ENCODE measurements at places on chromosomes 4 and X. TPM values are rescaled to one million over a fixed set of nuclear protein-coding genes. Genes with fewer than 3 reads are reported as not detected.
A peak's percentile ranks its signal among the peaks of the same experiment; 100 is the strongest.

DNA sequence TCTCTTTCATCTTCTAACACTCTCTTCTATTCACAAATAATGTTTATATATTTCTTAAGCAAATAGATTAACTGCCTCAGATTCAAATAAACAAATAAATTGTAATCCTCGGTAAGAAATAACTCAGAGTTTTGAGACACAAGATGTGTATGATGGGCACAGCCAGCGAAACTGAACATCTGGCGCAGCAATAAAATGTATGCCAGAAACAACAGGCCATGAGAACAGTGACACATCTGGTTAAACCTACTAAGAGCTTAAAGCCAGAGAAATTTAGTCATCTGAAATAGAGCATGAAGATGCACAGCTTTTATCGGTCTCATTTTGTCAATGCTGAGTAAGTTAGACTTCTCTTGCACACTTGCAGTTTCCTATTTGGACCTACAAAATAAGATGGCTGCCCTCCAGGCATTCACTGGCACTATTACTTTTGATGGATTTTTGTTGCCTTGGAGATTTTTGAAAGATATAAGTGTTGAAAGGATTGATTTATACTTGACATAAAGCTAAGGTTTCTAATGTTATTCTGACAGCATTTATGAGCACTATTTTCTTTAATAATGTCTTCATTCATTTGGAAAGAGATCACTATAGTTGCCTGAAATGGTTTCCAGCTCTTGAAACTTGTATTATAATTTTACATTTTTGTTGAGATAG is 1444.0 kb downstream of the PCDH18 start:
- H3K27me3 ChIP-seq = no peaks in the 10 kb centered on the region
- H3K4me3 ChIP-seq = no peak overlapping the region
- DNase-seq = no peak
- H3K27ac ChIP-seq = no peak overlapping the region

DNA sequence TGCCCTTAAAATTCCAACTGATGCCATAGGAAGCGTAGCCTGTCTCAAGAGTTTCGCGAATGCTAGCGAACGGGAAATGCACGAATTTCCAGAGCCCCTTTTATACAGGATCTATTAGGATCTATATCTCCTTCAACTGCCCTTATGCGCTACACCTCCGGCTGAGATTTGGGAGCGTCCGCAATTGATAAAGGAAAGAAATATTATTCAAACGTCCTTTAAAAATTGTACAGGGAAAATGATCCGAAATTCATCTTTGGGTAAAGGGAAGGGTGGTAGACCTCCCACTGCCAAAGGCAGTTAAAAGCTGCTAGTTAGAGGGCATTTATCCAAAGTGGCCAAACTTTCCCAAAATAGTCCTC is 609 bp downstream of the NR3C2 start:
- no peak overlapping the region for H3K27ac ChIP-seq
- peak overlapping the region; percentile 94 for H3K4me3 ChIP-seq
- DNase-seq = no peak
- peaks cover 15% of the 10 kb centered on the region for H3K4me1 ChIP-seq
- H3K36me3 ChIP-seq = no peaks in the 10 kb centered on the region
- peaks cover 82% of the 10 kb centered on the region for H3K27me3 ChIP-seq

GRCh38 chr4:81454499-81454898 is 17.2 kb downstream of the RASGEF1B start:
- H3K4me1 ChIP-seq = peaks cover 20% of the 10 kb centered on the region
- H3K27me3 ChIP-seq = no peaks in the 10 kb centered on the region
- no peak for DNase-seq
- no peak overlapping the region for H3K27ac ChIP-seq

- H3K27ac ChIP-seq = no peak within 1 kb of the TSS
- no peak within 1 kb of the TSS for H3K4me3 ChIP-seq
- no peaks in the 10 kb centered on the region for H3K36me3 ChIP-seq
- peaks cover 12% of the 10 kb centered on the region for H3K27me3 ChIP-seq
Observed at GRCh38 chrX:15664487-15665444, at the start of gene CLTRN. Gene CLTRN (minus strand): TSS chrX:15664805. CDS start chrX:15664775, 30 bp downstream.

DNA sequence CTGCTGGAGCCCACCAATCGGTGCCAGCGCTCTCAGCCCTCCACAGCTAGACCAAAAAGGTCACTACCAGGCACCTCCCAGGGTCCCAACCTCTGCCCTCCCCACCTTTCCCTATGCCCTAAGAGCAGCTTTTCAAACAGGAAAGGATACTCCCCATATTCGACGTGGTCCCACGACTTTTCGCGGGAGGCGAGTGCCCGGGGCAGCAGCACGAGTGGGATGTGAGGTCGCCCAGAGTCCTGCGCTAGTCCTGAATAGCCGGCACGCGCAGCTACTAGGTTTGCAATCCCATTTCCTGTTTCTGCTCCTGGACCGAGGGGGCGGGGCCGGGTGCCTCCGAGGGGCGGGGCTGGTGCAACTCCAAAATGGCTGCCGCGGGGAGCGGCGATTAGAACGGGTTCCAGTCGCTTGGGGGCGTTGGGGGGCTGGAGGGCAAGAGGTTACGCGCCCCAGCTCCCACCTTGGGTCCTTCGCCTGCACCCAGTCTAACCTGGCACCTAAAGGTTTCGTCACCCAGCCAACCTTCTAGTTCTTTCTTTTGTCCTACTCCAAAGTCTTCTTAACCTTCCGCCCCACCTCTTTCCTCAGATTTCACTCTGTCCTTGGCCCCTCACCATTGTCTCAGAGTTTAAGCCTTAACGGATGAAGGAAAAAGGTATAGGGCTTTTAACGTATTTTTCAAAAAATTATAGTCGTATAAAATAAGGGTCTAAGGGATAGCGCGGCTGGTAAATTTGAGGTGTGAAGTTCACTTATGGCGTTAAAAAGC is 85.0 kb upstream of the TENT5D start:
- H3K4me3 ChIP-seq = no peak overlapping the region
- no peaks in the 10 kb centered on the region for H3K27me3 ChIP-seq
- H3K36me3 ChIP-seq = no peaks in the 10 kb centered on the region

DNA sequence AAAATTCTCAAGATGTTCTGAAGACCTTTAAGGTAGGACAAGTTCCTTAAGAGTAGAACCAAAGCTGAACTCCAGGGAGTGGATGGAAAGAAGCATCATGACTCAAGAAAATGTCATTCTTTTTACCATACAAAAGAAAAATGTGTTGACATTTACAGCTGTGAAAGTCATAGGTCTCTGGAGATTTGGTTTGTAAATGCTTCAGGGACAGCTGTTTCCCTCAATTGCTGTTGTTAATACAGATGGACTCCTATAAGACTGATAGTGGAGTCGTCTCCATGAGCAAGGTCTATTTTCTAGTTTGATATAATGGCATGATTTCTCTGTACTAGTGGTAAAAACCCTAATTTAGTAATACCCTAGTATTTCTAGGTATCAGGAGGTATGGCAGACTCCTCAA is 101.7 kb downstream of the PHOX2B start:
- no peak for DNase-seq
- H3K36me3 ChIP-seq = no peaks in the 10 kb centered on the region
- peaks cover 16% of the 10 kb centered on the region for H3K4me1 ChIP-seq
- H3K27ac ChIP-seq = no peak overlapping the region
- H3K27me3 ChIP-seq = peaks cover 2% of the 10 kb centered on the region

DNA sequence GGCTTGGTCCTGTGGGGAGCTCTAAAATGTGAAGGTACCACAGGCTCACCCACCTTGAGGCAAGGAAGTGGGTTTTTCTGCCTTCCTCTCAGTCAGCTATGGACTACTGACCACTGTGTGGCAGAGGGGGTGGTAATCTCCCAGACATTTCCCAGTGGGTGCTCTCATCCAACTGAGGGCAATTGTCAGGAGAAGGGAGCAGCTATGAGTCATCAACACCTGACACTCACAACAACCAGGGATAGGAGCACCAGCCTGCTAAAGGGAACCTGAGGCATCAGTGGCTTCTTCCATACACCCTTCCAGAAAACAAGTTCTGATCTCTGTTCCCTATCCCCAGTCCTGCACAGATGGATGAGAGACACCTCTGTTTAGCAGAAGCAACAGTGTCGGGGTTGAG is 468.8 kb downstream of the BCOR start:
- H3K4me1 ChIP-seq = peaks cover 4% of the 10 kb centered on the region
- no peaks in the 10 kb centered on the region for H3K27me3 ChIP-seq
- no peak for DNase-seq
- no peak overlapping the region for H3K4me3 ChIP-seq

GRCh38 chr4:113398441-113399143 is 349.1 kb downstream of the ANK2 start:
- H3K27ac ChIP-seq = no peak overlapping the region
- H3K36me3 ChIP-seq = no peaks in the 10 kb centered on the region
- no peaks in the 10 kb centered on the region for H3K27me3 ChIP-seq
- H3K4me1 ChIP-seq = peaks cover 3% of the 10 kb centered on the region
- no peak overlapping the region for H3K4me3 ChIP-seq

DNA sequence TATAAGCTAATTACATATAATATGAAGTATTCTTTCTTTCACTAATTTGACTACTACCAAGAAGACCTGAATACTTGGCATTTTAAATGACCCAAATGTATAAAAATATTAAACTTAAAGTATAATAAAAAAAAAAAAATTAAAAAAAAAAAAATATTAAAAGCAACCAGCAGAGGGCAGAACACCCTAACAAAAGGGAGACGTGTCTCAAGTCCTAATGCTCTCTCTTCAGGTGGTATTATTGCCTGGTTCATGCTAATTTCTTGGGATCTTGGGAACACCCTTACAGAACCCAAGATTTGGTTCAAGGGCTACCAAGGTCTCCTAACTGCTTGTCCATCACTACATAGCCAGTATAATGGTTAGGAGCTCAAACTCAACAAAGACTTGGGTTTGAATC is 754.8 kb downstream of the RAB28 start:
- H3K4me3 ChIP-seq = no peak overlapping the region
- H3K27ac ChIP-seq = no peak overlapping the region
- peaks cover 5% of the 10 kb centered on the region for H3K27me3 ChIP-seq
- peaks cover 3% of the 10 kb centered on the region for H3K4me1 ChIP-seq
- DNase-seq = no peak

GRCh38 chrX:153791104-153791852 is 2.9 kb downstream of the IDH3G start:
- H3K36me3 ChIP-seq = peaks cover 4% of the 10 kb centered on the region
- H3K4me1 ChIP-seq = peaks cover 14% of the 10 kb centered on the region
- H3K27me3 ChIP-seq = no peaks in the 10 kb centered on the region
- no peak overlapping the region for H3K27ac ChIP-seq
- H3K4me3 ChIP-seq = peak overlapping the region; percentile 38

GRCh38 chr4:25051534-25051933 is 20.8 kb upstream of the LGI2 start:
- no peak overlapping the region for H3K27ac ChIP-seq
- peaks cover 5% of the 10 kb centered on the region for H3K4me1 ChIP-seq
- peaks cover 6% of the 10 kb centered on the region for H3K27me3 ChIP-seq
- H3K4me3 ChIP-seq = no peak overlapping the region

- H3K4me1 ChIP-seq = no peaks in the 10 kb centered on the region
- H3K36me3 ChIP-seq = no peaks in the 10 kb centered on the region
- H3K27me3 ChIP-seq = no peaks in the 10 kb centered on the region
- DNase-seq = no peak
- no peak overlapping the region for H3K27ac ChIP-seq
- no peak overlapping the region for H3K4me3 ChIP-seq
Observed at GRCh38 chrX:45758319-45758718, 557.6 kb upstream of the DIPK2B start.

ADH4 gene
- not detected for total RNA-seq

SOD3 gene
- total RNA-seq = 0.32 TPM

DCAF8L2 gene
- total RNA-seq = not detected

RTL3 gene
- total RNA-seq = not detected

All from neural crest cell (in vitro differentiated cells).